Epithelial cell of esophagus (primary cell): ENCODE measurements at places on chromosomes 11 and 22.

- no peak for DNase-seq
Measured at GRCh38 chr11:116136987-116137674, 632.9 kb upstream of the CADM1 start.

- peak; percentile 22 for DNase-seq
Measured at GRCh38 chr11:1336836-1337646, 27.6 kb upstream of the TOLLIP start.

- no peak for DNase-seq
Measured at GRCh38 chr11:17633987-17634775, 85.2 kb upstream of the MYOD1 start.

- DNase-seq, result no peak
Measured at GRCh38 chr11:108670451-108670850, 5.6 kb downstream of the DDX10 start.

GRCh38 chr11:75499423-75500190, 26.1 kb downstream of the GDPD5 start:
- peak; percentile 73 for DNase-seq

GRCh38 chr11:46413760-46414465, 22.3 kb upstream of the CHRM4 start:
- DNase-seq, result peak; percentile 42

DNA sequence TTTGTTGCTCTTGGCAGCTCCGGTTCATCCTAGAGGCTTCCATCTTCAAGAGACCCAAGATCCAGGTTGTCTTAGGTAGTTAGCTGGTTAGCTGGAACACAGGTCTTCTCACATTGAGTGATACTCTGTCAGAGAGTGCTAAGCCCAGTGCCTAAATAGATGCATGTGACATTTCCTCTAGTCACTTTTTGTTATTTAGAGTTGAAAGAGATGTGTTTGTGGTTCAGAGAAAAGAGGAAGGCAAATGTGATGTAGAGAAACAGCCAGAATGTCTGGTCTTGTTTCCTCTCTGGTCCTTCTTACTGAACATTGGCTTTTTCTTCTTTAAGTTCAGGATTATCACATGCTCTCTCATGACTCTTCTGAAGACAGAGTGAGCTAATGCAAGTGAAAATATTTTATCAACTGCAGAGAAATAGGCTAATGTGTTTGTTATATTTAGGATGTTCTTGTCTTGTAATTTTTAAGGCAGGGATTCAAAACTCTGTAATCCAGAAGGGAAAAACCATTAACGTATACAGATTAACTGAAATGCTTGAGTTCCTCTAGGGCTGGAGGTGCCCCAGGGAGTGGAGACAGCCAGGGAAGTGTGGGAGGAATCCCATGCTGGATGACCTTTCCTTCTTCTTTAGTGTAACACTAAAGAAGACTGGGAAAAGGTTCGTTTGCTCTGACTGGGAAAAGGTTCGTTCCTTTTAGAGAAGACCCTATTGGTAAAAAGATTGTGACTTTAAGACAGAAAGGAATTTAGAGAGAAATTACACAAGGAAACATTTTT, 75.4 kb downstream of the SWAP70 start:
- no peak for DNase-seq

DNA sequence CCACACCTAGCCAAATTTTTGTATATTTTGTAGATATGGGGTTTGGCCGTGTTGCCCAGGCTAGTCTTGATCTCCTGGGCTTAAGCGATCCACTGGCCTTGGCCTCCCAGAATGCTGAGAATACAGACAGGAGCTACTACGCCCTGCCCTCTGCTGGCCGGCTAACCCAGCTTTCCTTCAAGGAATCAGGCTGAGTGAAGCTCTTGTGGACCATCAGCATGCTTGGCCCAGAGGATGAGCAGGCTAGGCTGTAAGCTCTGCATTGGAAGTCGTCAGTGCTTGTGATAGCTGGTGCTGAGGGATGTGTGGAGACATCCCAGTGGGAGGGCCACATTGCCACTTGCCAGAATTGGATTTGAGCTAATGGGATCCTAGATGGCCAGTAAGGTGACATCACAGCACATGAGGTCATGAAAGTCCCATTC, 60.6 kb downstream of the MED15 start:
- peak; percentile 45 for DNase-seq

DNA sequence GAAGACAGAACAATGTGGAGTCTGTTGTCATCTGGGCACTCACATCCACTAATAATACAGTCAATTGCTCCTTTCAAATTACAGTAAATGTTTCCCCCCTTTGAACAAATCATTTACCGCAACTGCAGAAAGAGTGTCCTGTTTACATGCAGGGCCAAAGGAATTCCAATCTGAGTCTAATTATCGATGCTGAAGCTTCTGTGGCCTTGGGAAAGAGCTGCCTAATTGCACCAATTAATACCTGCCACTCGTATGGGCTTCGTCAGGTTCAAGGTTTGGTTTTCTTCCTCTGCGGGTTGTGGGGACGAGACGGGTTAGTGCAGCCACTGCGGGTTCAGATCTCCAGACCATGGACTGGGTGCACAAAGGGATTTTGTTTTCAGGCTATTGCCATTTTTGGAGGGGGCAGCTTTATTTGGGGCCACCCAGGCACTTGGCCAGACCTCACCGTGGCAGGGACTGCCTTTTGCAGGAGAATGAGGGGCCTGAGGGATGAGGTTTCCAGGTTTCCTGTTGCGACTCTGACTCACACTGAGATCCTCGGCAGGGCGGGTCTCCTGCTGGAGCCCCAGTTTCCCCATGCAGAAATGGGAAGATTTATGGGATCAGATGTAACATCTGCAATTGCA, 147.6 kb downstream of the MIAT start:
- DNase-seq, result peak; percentile 42

DNA sequence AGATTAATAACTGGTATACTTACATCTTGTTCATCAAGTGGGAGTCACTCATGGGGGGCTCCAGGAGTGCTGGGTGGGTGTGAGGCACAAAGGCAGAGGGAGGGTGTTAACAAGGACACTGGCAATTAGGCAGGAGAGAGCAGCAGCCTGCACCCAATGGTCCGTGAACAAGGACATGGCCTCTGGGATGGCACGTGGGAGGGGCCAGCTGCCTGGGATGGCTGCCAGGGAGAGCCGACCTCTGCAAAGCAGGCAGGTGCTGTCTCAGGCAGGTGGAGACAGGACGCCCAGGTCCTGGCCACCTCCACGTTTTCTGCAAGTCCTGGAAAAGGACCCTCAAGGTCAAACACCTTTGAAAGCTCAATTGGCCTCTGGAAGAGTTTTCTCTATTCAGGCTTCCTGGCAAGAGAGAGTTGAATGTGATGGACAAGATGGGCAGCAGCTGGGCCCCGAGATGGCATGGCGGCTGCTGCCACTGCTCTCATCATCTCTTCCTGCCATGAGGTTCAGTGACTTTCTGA, 257.1 kb downstream of the BUD13 start:
- DNase-seq, result no peak

DNA sequence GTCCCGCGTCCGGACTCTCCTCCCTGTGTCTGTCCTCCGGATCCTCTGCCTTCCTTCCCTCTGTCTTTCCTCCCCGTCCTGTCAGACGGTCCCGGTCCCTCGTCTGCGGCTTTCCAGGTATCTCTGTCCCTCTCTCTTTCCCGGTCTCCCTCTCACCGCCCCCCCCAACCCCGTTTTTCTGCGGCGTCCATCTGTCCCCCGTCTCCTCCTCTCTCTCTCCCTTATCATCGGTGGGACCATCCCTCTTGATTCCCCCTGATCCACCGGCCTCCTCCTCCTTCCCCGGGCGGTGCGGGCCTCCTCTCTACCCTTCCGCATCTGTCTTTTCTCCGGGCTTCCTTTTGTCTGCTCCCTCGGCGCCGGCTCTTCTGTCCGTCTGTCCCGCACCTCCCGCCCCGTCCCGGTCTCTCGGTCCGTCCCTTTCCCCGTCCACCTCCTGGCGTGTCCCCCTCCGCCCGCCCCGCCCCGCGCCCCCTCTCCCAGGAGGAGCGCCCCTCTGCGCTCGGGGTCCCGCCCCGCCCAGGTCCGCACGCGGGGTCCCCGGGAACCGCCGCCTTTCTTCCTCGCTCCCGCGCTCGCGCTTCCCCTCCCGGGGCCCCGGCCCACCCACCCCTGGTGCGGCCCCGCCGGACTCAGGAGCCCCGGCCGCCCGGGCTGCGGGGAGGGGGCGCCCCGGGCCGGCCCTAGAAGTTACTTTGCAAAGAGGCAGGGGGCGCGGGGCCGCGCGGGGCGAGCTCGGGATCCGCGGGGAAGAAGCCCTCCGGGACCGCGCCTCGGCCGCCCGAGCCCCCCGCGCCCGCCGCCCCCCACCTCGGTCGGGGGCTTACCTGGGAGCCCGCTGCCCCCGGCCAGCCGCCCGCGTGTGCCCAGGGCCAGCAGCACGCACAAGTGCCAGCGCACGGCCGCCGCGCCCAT, 568 bp downstream of the SCUBE1 start:
- DNase-seq, result no peak

DNA sequence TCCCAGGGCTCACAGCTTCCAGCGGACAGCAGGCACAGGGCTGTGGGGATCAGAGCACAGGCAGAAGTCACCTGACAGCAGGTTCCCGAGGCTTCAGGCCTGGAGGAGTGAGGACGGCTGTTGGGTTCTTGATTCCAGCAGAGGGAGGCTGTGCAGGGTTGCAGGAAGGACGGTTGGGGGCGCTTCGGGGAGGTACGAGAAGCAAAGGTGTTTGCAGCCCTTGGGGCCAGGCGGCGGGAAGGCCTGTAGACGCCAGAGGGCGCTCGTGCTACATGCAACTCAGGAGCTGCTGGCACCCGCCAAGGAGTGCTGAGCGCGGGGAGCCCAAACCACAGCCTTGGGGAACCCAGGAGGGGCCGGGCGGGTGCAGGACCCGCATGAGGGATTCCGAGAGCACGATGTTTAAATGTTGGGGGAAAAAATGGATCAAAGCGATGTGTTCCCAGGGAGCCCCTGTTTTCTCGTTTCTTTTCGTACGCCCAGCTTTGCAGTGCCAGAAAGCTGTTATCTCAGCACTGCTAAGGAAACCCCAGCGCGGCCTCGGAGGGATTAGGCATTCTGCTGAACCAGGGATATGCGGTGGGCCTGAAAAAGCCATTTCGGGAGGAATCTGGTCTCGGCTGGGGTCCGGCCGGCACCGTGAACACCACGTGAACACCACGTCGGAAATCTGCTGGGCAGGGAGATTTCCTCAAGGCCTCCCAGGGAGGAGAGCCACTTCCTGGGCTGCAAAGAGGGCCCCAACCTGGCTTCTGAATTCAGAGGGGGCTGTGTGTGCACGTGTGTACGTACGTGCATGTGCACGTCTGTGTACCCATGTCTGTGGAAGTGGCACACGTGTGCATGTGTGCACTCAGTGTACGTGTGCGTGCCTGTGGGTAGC, 88.1 kb downstream of the KCNQ1 start:
- DNase-seq, result peak; percentile 92

DNA sequence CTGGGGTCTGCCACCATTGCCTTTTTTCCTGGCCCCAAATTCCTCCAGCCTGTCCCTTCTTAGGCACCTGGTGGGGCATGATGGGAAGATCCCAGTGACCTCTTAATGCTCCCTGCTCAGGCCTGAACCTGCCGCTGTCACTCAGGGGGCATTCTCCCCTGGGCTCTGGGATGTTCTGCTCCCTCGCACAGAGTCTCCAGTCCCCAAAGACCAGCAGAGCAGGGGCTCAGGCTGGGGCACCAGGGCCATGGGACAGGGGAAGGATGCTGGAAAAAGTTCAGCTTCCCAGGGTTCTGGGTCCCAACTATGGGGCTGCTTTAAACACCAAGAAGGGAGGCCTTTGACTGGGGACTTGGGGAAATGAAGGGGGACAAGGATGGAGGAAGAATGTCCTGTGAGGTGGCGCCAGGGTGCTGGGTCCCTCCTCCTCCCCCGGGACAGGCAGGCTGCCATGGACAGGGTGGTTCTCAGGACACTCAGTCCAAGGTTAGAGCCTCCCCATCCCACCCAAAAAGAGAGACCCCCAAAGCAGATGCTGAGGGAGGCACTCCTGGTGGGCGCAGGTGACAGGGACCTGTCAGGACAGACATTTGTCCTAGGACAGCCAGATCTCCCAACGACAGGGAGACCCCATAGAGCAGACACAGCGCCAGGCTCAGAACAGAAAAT, 30.8 kb downstream of the IGLL5 start:
- DNase-seq, result no peak

- peak; percentile 47 for DNase-seq
Measured at GRCh38 chr11:82229341-82229740, 504.3 kb downstream of the FAM181B start.

DNA sequence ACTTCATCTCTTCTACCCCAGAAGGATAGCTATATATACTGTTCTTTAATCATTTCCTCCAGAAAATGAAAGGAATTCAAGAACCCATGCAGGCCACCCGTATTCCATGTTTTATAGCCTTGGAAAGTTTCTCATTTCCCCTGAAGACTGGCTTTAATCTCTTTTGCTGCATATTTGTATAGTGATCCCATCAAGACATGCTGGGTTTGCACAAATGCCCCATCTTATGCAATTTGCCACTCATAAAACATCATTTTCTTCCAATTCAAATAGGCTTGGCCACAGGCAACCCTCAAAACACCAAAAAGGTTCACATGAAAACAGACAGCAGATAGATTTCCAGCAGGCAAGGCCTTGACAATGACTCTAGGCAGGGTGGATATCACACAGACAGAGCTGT, 28.3 kb upstream of the APOA1 start:
- no peak for DNase-seq

DNA sequence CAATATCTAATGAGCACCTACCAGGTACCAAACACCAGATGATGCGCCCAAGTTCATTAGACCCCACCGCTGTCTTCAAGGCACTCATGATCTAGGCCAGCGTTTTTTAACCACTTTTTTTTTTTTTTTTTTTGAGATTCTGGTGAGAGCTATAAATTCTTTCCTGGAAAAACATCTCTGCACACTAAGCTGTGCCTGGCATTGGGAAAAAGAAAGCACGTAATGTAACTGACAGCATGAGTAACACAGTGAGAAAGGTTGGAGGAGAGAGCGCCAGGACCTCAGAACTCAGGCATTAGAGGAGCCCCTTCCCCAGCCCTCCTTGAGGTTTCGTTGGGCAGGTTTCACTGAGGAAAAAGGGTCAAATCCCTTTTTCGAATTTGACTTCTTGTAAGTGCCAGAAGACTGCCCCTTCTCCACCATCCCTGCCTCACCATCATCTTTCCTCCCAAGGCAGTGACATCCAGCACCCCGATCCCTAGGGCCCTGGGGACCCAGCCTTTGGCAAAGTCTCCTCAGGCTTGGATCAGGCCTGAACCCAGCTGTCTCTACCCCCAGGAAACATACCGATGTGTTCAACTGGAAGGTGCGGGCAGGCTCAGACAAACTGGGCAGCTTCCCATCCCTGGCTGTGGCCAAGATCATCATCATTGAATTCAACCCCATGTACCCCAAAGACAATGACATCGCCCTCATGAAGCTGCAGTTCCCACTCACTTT, 26.1 kb upstream of the SMIM35 start:
- DNase-seq, result no peak

- no peak for DNase-seq
Measured at GRCh38 chr22:45019861-45020655, 10.3 kb upstream of the PHF21B start.

- peak; percentile 77 for DNase-seq
Measured at GRCh38 chr11:95104121-95104830, 14.6 kb downstream of the ENDOD1 start.
